ENCODE measurements at places on chromosomes 13 and 19.

DNA sequence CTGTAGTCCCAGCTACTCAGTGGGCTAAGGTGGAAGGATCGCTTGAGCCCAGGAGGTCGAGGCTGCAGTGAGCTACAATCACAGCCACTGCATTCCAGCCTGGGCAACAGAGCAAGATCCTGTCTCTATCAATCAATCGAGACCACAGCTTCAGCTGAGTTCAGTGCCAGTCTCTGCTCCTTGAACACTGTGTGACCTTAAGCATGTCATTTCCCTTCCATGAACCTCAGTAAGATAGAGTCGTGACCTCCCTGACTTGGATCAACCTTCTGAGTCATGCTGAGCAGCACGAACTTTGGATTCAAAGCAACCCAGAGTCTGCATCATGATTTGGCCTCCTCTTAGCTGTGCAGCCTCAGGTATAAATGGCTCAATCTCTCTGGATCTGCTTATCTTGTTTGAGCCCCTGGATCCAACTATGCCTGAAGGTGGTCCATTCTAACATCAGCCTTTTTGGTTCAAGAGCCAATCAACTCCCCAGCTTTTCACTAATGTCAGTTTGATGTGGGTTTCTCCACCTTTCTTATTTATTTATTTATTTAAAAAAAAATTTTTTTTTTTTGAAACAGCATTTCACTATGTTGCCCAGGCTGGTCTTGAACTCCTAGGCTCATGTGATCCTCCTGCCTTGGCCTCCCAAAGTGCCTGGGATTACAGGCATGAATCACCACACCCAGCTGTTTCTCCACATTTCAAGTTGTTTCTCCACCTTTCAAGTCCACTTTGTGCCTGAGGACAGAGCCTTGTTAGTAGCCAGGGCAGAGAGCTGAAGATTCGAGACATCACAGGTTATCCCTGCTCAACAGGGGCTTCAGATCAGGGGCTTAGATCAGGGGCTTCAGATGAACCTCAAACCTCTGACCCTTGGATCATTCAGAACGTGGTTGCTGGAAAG is 26.4 kb downstream of the PTPRS start:
- DNase-seq, result no peak

DNA sequence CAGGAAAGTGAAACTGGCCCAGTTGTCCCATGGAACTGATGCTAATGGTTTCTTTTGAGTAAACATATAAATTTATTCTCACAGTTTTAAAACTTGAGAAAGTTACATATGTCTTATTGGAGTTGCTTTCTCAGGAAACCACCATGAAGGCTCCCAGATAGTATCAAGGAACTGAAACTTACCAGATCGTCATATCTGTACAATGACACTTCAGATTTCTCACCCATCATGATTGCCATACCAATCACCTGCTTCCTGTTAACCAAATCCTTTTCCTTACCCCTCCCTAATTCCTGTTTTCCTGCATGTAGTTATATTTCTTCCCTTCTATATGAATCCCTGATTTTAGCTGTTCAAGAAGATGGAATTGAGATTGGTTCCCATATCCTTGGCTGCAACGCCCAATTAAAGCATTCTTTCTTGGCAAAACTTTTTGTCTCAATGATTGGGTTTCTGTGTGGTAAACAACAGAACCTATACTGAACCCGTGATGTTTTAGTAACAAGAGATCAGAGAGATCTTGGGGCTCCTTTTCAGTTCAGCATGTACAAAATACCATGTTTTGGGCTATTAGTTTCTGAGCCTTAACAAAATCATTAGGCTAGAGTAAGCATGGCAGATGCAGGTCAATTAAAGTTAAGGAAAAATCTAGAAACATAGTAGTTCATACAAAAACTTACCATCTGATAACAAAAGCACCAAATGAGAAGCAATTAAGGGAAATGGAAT is 781.3 kb upstream of the MIR17HG start:
- DNase-seq, result no peak

DNA sequence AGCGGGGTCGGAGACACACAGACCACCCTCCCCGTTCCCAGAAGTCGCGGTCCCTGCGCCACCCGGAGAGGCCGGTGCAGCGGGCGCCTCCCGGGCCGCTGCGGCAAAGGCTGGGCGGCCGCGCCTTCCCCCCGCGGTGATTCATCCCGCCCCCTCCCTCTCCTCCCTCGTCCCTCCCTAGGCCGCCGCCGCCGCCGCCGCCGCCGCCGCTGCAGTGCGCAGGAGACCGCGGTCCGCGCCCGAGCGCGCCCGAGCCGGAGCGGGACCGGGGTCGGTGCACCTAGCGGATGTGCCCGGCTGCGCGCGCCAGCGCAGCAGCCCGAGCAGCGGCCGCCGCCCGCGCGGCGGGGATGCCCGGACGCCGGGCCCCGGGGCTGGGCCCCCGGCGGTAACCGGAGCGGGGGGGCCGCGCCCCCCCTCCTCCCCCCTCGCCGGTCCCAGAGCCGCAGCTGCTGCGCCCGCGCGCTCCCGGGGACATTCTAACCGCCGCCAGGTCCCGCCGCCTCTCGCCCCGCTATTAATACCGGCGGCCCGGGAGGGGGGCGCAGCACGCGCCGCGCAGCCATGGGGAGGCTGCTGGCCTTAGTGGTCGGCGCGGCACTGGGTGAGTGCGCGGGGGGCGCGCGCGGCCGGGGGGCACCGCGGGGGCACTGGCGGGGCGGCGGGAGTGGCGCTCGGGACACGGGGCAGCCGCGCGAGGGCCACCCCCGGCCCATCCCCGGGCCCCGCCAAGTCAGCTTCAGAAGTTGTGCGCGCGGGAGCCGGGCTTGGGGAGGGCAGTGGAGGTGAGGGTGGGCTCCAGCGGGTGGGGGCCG is at the start of gene SCN1B:
Gene SCN1B (plus strand): TSS at position 214 of the 815 bp plus-strand sequence. CDS start 351 bp downstream, at position 565.
- peak; percentile 46 for DNase-seq

GRCh38 chr13:98875146-98875729 is 102.6 kb downstream of the DOCK9 start:
- DNase-seq, result no peak

All from brain microvascular endothelial cell (primary cell).